ENCODE measurements at places on chromosomes 4 and X. TPM values are rescaled to one million over a fixed set of nuclear protein-coding genes. Genes with fewer than 3 reads are reported as not detected.

DNA sequence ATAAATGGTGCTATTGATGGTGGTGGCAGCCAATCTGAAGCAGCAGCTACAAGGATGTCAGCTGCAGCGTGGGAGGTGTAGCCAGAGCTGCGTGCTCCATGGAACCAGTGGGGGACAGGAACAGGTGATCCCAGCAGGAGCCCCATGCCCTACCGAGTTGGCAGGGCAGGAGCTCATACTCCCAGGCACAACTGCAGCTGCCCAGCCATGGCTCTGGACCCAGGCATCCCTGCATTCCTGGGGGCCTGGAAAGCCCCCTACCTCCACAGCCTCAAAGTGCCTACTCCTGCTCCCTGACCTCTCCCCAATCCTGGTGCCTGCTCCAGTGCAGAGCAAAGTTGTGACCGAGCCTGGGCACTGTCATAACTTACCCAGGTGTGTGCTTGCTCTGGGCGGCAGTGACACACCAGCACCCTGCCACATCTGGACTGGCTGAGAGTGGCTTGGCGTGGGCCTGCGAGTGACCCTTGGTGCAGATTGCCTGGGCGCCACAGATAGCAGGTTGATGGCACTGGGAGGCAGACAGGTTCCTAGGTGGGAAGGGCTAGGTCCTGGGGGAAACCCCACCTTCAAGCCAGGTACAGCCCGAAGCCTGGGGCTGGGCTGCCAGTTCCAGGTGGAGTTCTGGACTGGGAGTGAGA is 101.1 kb downstream of the DCAF12L2 start:
- DNase-seq: no peak

The TMEM128 gene
- 39.7 TPM for polyA plus RNA-seq

- no peak for DNase-seq
Measured at GRCh38 chr4:159592898-159593556, 490.1 kb downstream of the RAPGEF2 start.

GRCh38 chrX:68930542-68931317 is 101.9 kb downstream of the EFNB1 start:
- no peak for DNase-seq

The MAGEA3 gene
- not detected for polyA plus RNA-seq

- no peak for DNase-seq
Measured at GRCh38 chr4:40577588-40578253, 51.9 kb downstream of the RBM47 start.

GRCh38 chr4:149521611-149522425 is 293.8 kb downstream of the IQCM start:
- DNase-seq: no peak

DNA sequence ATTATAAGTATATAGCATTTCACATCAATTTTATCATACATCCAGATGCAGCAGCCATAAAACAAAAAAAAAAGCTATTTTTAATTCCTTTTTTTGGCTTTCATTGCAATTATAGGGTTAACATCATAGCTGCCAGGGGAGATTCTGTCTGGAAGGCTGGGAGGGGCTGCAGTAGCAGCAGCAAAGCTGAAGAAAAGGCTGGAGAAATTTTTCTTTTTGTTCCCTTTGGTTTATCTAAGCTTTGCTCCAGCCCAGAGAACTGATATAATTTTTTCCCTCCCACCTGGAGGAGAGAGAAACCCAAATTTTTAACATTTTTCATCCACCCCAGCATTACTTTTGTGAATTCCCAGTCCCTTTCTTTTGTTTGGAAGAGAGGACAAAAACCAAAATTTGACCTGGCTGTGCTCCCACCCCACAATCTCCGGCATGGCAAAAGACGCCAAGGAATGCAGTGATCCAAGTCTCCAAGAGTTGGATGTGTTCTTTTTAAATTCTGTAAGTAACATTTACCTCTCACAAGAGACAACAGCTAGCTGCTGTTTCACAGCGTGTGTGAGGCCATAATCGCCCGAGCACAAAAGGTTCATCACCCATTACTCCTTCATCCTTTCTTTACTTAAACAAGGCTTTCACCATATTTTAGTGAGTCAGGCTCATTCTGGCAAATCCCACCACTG is 25.1 kb upstream of the FAM156A start:
- DNase-seq: no peak

GRCh38 chrX:141632124-141632523 is 42.6 kb downstream of the SPANXA2 start:
- DNase-seq: no peak

The MAGEA4 gene
- polyA plus RNA-seq: not detected

- no peak for DNase-seq
Measured at GRCh38 chr4:16672421-16672820, 226.0 kb downstream of the LDB2 start.

DNA sequence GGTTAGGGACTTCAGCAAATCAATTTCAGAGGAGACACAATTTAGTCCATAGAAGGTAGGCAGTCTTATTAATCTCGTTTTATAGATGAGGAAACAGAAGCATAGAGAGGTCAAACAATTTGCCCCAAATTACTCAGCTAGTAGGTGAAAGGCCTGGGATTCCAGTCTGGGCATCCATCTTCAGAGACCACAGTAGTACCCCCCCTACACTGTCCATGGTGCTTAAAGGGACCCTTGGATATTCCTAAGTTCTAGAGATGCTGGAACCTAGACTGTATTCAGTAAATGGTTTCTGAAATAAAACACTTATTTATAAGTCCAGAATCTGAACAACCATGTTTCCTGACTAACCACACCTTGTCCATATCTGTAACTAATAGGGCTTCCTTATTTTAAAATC is 174.8 kb downstream of the CEP135 start:
- DNase-seq: no peak

The GUCY1A1 gene
- 115 TPM for polyA plus RNA-seq

GRCh38 chr4:88775529-88775928 is 77.9 kb upstream of the NAP1L5 start:
- no peak for DNase-seq

The IQCM gene
- polyA plus RNA-seq: not detected

DNA sequence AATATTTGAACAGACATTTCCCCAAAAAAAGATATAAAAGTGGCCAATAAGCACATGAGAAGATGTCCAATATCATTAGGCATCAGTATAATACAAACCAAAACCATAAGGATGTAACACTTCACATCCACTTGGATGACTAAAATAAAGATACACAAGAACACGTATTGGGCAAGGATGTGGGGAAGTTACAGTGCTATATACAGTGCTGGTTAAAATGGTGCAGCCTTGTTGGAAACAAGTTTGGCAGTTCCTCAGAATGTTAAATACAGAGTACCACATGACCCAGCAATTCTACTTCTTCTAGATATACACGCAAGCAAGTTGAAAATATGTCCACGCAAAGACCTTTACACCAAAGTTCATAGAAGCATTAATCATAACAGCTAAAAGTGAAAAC is 58.9 kb downstream of the HAUS3 start:
- DNase-seq: no peak

DNA sequence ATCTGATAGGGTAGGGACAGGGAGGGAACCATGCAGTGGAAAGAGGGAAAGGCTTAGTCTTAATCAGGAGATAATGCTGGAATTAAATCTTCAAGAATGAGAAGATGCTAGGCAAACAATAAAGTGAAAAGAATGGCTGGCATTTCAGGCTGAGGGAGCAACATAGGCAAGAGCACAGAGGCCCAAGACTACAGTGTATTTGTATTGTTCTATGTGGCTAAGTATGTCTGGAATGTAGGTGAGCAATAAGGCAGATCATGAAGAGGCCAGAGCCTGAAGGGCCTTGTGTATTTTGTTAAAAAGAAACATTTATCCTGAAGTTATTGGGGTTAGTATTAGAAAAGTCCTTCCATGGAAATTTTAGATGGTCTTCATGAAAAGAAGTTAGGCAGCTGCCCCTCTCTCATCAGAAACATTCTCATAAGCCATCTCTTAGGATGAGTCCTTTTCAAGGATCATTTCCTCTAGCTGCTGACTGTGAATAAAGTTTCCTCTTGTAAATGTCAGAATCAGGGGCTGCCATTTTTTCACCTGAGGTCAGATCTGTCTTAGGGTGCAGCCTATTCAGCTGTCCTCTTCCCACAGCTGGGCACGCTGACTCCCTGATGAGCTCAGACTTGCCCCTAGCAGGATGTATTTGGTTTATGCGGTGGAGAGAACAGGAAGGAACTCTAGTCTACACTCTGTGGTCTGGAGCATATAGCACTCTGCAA is 46.3 kb downstream of the ATP10D start:
- no peak for DNase-seq

The SPOCK3 gene
- 2.6 TPM for polyA plus RNA-seq

- DNase-seq: no peak
Measured at GRCh38 chr4:25588206-25588605, 67.4 kb upstream of the SLC34A2 start.

DNA sequence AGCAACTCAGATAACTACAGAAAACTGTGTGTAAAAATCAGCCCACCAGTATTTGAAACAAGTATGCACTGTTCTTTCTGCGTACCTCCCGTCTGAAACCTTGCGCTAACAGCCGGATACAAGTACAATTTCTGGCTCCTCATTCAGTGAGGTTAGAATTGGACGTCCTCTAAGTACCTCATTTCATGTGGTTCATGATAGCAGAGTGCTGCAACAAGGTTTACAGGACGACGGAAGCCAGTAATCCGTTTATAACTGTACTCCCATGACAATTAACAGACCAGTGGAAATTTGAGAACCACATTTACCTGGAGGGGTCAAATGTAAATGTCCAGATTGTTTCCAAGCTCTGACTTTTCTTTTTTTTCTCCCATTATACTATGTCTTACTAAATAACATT is 52.9 kb upstream of the TENM3 start:
- DNase-seq: no peak

DNA sequence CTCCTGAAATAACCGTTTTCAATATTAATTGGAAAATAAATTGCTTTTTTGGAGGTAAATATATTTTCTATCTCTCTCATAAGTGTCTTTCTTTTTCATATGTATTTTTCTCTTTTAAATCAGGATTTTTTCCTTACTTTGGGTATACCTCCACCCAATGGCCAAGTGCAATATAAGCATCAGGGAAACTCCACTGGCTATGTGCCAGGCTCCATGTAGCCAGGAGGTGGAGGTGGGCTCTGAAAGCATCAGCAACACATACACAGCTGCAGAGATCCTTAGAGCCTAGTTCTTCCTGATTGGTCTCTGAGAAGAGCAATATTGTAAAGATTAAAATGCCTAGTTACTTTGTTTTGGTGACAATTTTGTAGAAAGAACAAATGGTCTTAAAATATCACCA is 3.4 kb downstream of the GABRA2 start:
- DNase-seq: no peak

- DNase-seq: no peak
Measured at GRCh38 chr4:114115526-114115925, 136.1 kb upstream of the ARSJ start.

The STS gene
- 4.9 TPM for polyA plus RNA-seq

Measured in right lung (tissue), 10 donors.